ENCODE measurements at places on chromosomes 6 and 20. TPM values are rescaled to one million over a fixed set of nuclear protein-coding genes. Genes with fewer than 3 reads are reported as not detected.

DNA sequence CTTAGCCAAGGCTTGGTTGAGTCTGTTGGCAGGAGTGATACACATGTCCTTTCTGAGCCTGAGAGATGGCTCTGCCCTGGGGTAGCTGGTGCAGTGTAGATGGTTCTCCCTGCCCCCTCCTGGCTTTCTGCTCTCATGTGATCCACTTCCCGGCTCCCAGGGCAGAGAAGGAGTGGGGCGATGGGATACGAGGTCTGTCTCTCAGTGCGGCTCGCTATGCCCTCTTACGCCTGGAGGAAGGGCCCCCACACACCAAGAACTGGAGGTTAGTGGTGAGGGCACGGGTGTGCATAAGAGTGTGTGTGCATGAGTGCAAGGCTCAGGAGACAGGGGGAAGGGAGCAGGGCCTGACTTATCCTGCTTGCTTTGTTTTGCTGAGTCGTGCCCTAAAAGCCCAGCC is 18.8 kb downstream of the SLC12A5 start:
- DNase-seq: no peak

GRCh38 chr6:33061987-33062386 is 11.5 kb downstream of the HLA-DPA1 start:
- no peak overlapping the region for H3K27ac ChIP-seq
- H3K4me3 ChIP-seq: no peak overlapping the region
- peak; percentile 85 for DNase-seq
- peaks cover 32% of the 10 kb centered on the region for H3K4me1 ChIP-seq

DNA sequence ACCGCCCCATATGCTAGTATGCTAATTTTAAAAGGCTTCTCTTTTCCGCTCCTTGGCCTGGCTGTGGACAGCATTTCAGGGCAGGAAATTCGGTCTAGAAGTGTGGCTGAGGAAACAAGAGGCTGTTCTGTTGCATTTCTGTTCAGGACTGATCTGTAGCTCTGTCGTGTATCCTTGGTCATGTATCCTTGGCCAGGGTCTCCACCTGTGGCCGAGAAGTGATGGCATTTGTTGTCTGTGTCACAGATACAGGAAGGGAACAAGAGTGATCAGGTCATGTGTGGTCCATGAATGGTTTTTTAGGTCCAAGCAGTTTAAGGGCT is 300.5 kb upstream of the SUPT3H start:
- H3K4me3 ChIP-seq: no peak overlapping the region
- peaks cover 61% of the 10 kb centered on the region for H3K4me1 ChIP-seq
- H3K27ac ChIP-seq: peak overlapping the region; percentile 54
- H3K27me3 ChIP-seq: no peaks in the 10 kb centered on the region

DNA sequence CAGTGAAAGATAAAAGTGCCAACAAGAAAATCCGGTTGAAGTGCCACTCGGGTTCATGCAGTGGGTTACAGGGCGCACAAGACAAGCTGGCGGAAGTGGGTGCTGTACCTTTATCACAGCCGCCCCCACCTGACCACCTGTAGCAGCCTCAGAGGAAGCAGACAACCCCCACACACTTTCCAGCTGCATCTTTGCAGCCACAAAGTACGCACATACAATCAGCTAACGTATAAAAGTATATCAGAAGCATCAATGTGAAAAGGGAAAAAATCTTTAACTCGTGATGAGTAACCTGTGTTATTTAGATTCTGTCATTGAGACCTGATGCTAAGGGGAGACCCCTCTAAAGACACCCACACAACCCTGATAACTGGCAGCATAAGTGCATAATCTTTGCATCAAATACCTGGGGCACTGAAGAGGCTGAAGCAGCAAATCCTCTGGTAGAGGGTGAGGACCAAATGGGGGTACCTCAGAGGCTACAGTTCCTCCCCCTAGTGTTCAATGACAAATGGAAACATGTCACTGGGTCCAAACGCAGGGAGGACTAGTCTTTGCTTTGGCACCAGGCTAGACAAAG is 22.1 kb downstream of the BACH2 start:
- peak; percentile 94 for DNase-seq
- H3K4me1 ChIP-seq: peaks cover 75% of the 10 kb centered on the region

DNA sequence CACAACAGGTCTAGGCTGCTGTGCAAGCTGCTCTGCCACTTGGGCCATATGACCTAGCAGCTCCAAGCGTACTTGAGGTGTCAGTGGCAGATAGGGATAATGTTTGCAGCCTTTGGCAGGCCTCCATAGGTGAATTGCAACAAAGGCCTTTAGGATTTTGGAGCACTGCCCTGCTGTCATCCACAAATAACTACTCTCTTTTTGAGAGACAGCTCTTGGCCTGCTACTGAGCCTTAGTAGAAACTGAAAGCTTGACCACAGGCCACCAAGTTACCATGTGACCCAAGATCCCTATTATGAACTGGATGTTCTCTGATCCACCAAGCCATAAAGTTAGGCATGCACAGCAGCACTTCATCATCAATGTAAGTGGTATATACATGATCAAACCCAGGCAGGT is 29.9 kb downstream of the FBXO30 start:
- H3K4me3 ChIP-seq: no peak overlapping the region
- no peaks in the 10 kb centered on the region for H3K4me1 ChIP-seq
- H3K27me3 ChIP-seq: no peaks in the 10 kb centered on the region
- H3K36me3 ChIP-seq: no peaks in the 10 kb centered on the region

- no peaks in the 10 kb centered on the region for H3K4me1 ChIP-seq
- no peak for DNase-seq
- no peak overlapping the region for H3K27ac ChIP-seq
- H3K36me3 ChIP-seq: no peaks in the 10 kb centered on the region
Measured at GRCh38 chr6:169738976-169739529, 12.3 kb downstream of the DYNLT2 start.

DNA sequence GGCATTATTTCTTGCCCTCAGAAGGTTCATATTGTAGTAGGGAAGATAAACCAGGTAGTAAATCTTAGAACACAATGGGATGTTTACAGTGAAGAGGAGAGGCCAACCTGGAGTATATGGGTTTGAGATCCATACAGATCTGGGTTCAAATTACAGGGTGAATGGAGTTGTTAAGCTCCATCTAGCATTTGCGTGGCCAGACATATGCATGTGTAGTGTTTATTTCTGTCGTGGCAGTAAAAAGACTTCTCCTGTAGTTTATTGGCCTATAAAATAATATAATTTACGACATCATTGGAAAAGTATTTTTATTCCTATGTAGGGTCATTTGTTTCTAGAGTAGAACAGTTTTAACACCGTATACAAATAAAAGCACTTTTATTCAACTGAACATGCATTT is 25.2 kb upstream of the TULP4 start:
- H3K36me3 ChIP-seq: no peaks in the 10 kb centered on the region
- DNase-seq: no peak
- no peak overlapping the region for H3K4me3 ChIP-seq
- no peaks in the 10 kb centered on the region for H3K27me3 ChIP-seq

- peaks cover 21% of the 10 kb centered on the region for H3K27me3 ChIP-seq
- H3K4me3 ChIP-seq: no peak overlapping the region
- no peak overlapping the region for H3K27ac ChIP-seq
- peak; percentile 73 for DNase-seq
Measured at GRCh38 chr20:21505161-21505809, 8.6 kb downstream of the NKX2-2 start.

GRCh38 chr20:37534401-37535157 is 6.9 kb upstream of the BLCAP start:
- peak; percentile 91 for DNase-seq
- peak overlapping the region; percentile 2 for H3K27ac ChIP-seq
- peaks cover 4% of the 10 kb centered on the region for H3K4me1 ChIP-seq
- no peak overlapping the region for H3K4me3 ChIP-seq
- no peaks in the 10 kb centered on the region for H3K36me3 ChIP-seq
- H3K27me3 ChIP-seq: no peaks in the 10 kb centered on the region

DNA sequence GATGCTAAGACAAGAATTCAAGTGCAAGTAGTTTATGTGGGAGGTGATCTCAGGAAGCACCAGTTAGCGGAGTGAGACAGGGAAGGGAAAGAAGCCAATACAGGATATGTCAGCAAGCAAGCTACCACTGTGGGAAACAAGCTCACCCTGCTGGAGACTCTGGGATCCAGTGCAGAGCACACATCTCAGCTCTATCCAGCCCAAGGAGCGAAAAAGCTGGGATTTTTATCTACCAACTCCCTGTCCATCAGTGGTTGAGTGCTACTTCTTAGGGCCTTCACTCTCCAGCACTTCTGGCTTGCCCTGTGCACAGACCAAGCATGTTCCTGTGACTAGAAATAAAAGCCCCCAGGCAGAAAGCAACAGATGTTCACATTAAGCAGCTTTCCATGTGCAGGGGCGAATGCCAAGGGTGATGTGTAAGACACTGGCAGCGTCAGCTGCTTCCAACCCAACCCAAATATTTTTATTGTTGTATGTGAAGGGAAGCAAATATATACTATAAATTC is 10.8 kb upstream of the RNF24 start:
- H3K4me3 ChIP-seq: no peak overlapping the region
- DNase-seq: no peak
- no peaks in the 10 kb centered on the region for H3K4me1 ChIP-seq
- peaks cover 3% of the 10 kb centered on the region for H3K27me3 ChIP-seq
- no peaks in the 10 kb centered on the region for H3K36me3 ChIP-seq
- H3K27ac ChIP-seq: no peak overlapping the region

DNA sequence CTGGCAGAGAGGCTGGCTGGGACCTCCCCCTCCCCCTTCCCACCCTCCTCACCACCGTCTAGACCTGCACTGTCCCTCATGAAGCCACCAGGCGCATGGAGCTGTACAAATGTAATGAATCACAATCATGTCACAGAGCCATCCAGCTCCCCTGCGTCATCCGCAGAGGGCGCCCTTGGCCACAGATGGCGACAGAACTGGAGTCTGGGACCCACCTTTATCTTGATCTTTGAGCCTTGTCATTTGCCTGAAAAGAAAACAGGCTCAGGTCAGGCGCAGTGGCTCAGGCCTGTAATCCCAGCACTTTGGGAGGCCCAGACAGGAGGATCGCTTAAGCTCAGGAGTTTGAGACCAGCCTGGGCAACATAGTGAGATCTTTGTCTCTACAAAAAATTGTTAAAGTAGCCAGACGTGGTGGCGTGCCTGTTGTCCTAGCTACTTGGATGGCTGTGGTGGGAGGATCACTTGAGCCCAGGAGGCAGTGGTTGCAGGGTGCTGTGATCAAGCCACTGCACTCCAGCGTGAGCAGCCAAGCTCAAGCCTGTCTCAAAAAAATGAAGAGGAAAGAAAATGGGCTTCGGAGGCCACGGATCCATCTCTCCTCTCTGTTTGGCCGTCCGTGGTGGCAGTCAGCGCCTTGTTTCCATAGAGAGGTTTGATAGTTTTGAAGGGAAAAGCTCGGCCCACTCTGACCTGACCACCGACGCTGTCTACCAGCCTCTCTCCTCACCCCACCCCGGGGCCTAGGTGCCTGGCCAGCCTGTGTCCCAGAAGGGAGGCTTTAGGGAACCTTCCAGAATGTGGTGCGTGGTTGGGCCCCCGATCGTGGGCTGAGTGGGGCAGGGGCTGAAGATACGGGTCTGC is 6.2 kb downstream of the COL9A3 start:
- peak; percentile 59 for DNase-seq
- no peak overlapping the region for H3K4me3 ChIP-seq
- peaks cover 7% of the 10 kb centered on the region for H3K27me3 ChIP-seq
- H3K4me1 ChIP-seq: peaks cover 28% of the 10 kb centered on the region

GRCh38 chr6:126180585-126180984 is 159.3 kb upstream of the CENPW start:
- DNase-seq: no peak
- no peaks in the 10 kb centered on the region for H3K4me1 ChIP-seq
- H3K36me3 ChIP-seq: no peaks in the 10 kb centered on the region
- H3K27me3 ChIP-seq: no peaks in the 10 kb centered on the region
- no peak overlapping the region for H3K27ac ChIP-seq

- no peak overlapping the region for H3K27ac ChIP-seq
- no peak overlapping the region for H3K4me3 ChIP-seq
- H3K36me3 ChIP-seq: no peaks in the 10 kb centered on the region
- DNase-seq: no peak
Measured at GRCh38 chr6:57342148-57342669, 24.8 kb downstream of the PRIM2 start.

The CGA gene
- not detected for total RNA-seq

DNA sequence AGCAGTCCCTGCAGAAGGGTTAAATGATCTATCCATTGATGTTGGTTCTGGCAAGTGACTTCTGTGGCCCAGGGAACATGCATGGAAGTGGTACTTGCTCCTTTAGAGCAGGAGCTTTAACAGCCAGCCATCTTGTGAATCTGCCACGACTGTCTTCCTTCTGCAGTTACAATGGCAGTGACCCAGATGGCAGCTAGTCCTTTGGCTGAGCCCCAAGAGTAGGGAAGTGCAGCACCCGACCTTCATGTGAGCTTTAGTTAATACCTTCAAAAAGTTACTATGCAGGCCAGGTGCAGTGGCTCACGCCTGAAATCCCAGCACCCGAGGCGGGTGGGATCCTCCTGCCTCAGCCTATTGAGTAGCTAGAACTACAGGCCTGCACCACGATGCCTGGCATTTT is 66.4 kb downstream of the POPDC3 start:
- no peaks in the 10 kb centered on the region for H3K36me3 ChIP-seq
- DNase-seq: no peak
- no peak overlapping the region for H3K4me3 ChIP-seq
- no peaks in the 10 kb centered on the region for H3K27me3 ChIP-seq

GRCh38 chr6:18842534-18842933 is 455.4 kb downstream of the RNF144B start:
- H3K36me3 ChIP-seq: no peaks in the 10 kb centered on the region
- H3K4me3 ChIP-seq: no peak overlapping the region
- H3K27me3 ChIP-seq: no peaks in the 10 kb centered on the region
- H3K27ac ChIP-seq: no peak overlapping the region
- H3K4me1 ChIP-seq: no peaks in the 10 kb centered on the region

The FOXS1 gene
- not detected for total RNA-seq

DNA sequence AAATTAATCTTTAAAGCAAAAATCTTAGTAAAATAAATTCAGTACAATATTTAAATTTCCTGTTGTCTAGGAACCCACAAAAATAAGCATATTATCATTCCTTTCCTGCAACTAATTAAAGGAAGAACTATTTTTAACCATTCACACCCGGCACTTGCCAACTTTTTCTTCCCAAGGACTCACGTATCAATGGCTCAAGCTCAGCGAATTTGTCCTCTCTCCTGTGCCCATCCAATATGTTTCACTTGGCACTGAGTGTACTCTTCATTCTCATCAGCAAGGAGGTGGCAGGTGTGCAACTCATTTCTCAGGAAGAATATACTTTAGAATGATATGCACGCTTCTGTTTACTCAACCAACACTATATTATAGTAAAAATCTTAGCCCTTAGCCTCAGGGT is 419.4 kb downstream of the C6orf118 start:
- no peak for DNase-seq
- H3K4me1 ChIP-seq: no peaks in the 10 kb centered on the region
- H3K27me3 ChIP-seq: no peaks in the 10 kb centered on the region

GRCh38 chr6:140623498-140623897 is 1249.0 kb upstream of the CITED2 start:
- DNase-seq: no peak
- no peaks in the 10 kb centered on the region for H3K4me1 ChIP-seq
- H3K36me3 ChIP-seq: no peaks in the 10 kb centered on the region
- no peak overlapping the region for H3K4me3 ChIP-seq

- no peak overlapping the region for H3K27ac ChIP-seq
- no peak for DNase-seq
- H3K27me3 ChIP-seq: peaks cover 3% of the 10 kb centered on the region
Measured at GRCh38 chr6:3612341-3613041, 139.0 kb downstream of the PXDC1 start.

The ZMYND8 gene
- total RNA-seq: 71.6 TPM

The BMP2 gene
- total RNA-seq: not detected
